ENCODE measurements at places on chromosomes 16 and 17. TPM values are rescaled to one million over a fixed set of nuclear protein-coding genes. Genes with fewer than 3 reads are reported as not detected.

DNA sequence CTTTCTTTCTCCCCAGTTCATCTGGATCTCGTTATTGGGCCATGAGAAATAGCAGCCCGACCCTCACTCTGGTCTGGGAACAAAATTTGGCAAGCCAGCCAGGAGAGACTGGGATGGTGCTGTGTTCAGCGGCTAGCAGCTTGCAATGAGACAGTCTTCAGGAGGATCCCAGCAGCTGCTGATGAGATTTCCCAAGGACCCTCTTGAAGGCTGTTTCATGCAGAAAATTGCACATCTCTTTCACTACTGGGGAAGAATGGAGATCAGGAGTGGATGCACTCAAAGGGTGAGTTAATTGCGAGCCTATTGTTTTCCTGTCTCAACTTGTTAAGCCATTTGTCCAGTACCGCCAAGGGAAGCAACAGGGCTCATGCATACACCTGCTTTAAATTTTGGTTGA lies 5.5 kb upstream of the COIL start:
- H3K27me3 ChIP-seq, result no peaks in the 10 kb centered on the region
- H3K27ac ChIP-seq, result no peak overlapping the region
- H3K4me1 ChIP-seq, result no peaks in the 10 kb centered on the region
- H3K36me3 ChIP-seq, result no peaks in the 10 kb centered on the region
- DNase-seq, result no peak

GRCh38 chr17:63258785-63259184 lies 187.3 kb downstream of the CYB561 start:
- no peak overlapping the region for H3K27ac ChIP-seq
- no peaks in the 10 kb centered on the region for H3K27me3 ChIP-seq
- H3K4me1 ChIP-seq, result no peaks in the 10 kb centered on the region
- no peak for DNase-seq
- H3K36me3 ChIP-seq, result peaks cover 4% of the 10 kb centered on the region
- no peak overlapping the region for H3K4me3 ChIP-seq

- no peak overlapping the region for H3K27ac ChIP-seq
- no peak for DNase-seq
- peaks cover 75% of the 10 kb centered on the region for H3K4me1 ChIP-seq
- H3K4me3 ChIP-seq, result peak overlapping the region; percentile 74
- peaks cover 28% of the 10 kb centered on the region for H3K27me3 ChIP-seq
These were observed 2.4 kb upstream of the ALOXE3 start for GRCh38 chr17:8120520-8121406.

GRCh38 chr17:1197781-1198490 lies 18.2 kb upstream of the ABR start:
- H3K27me3 ChIP-seq, result no peaks in the 10 kb centered on the region
- H3K4me1 ChIP-seq, result peaks cover 35% of the 10 kb centered on the region
- no peaks in the 10 kb centered on the region for H3K36me3 ChIP-seq
- peak overlapping the region; percentile 80 for H3K27ac ChIP-seq
- DNase-seq, result peak; percentile 88

GRCh38 chr17:60947100-60947499 lies 269.4 kb downstream of the BCAS3 start:
- H3K27me3 ChIP-seq, result no peaks in the 10 kb centered on the region
- no peaks in the 10 kb centered on the region for H3K36me3 ChIP-seq
- DNase-seq, result no peak
- H3K4me3 ChIP-seq, result no peak overlapping the region
- no peak overlapping the region for H3K27ac ChIP-seq

DNA sequence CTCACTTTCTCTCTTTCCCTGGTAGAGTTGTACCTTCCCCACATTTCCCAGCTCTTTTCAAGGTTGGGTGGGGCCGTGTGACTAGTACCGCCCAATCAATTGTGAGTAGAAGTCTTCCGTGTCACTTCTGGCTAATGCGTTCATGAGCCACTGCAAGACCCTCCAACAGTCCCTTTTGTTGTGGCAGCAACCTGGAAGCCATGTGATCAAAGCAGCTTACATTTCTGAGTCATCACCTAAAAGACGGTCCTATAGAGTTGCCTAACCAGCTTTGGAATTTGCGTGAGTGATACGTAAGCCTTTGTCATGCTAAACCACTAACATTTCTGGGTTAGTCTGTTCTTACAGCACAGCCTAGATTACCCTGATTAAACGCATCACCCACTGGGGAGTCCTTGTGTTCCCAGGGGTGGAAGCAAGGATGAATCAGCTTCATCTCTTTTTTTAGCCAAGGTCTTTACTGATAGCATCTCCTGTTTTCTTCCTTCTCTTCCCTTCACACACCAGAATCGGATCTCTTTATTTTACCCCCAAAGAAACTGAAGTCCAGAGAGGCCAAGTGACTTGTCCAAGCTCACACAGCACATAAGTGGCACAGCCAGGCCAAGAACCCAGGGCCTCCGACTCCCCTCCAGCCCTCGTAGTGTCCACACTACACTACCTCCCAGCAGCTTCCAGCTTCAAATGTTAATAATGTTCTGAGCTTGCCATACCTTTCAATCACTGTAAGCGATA lies 366.3 kb upstream of the XYLT1 start:
- H3K4me3 ChIP-seq, result no peak overlapping the region
- DNase-seq, result no peak
- H3K27me3 ChIP-seq, result no peaks in the 10 kb centered on the region
- H3K36me3 ChIP-seq, result no peaks in the 10 kb centered on the region
- H3K27ac ChIP-seq, result peak overlapping the region; percentile 75

DNA sequence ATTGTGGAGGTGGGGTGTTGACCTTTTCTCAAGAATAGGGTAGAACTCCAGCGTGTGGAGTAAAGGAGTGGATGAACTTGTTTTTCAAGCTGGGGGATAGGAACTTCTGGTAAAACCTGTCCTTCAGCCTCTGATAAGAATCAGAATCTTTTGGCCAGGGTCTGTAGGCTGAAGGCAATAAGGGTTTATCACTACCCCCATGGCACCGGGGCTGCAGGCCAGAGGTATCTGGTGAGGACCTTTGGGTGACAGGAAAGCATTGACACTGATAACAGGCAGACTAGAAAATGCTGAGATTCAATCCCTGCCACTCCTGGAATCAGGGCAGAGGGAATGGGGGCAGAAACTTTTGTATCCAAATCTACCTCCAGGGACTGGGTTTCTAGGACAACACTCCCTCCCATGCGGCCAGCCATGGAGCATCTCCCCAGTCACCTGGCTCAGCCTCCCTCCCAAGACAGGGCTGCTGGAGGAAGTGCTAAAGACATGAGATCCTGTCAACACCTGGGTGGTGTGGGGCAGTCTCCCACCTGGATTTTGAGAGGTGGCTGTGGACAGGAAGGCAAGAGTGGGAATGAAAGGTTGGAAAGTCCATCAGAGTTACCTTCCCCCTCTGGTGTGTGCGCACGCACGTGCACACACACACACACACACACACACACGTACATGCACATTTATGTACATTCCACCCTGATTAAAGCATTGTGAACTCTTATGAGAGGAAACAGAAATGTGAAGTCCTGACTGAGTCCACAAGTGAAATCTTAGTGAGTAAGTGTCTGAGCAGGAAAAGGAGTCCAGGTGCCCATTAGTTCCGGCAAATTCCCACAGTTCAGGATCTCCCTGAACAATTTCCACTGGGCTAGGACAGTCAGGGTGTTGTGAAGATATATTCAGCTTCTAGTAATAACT lies 53.1 kb upstream of the MARCHF10 start:
- H3K4me3 ChIP-seq, result no peak overlapping the region
- no peak for DNase-seq
- no peaks in the 10 kb centered on the region for H3K27me3 ChIP-seq

GRCh38 chr17:71791311-71791710 lies 329.5 kb upstream of the SOX9 start:
- no peak overlapping the region for H3K4me3 ChIP-seq
- no peak overlapping the region for H3K27ac ChIP-seq
- peaks cover 3% of the 10 kb centered on the region for H3K27me3 ChIP-seq
- no peak for DNase-seq
- H3K4me1 ChIP-seq, result no peaks in the 10 kb centered on the region
- no peaks in the 10 kb centered on the region for H3K36me3 ChIP-seq

- no peaks in the 10 kb centered on the region for H3K36me3 ChIP-seq
- H3K4me1 ChIP-seq, result peaks cover 14% of the 10 kb centered on the region
- H3K27me3 ChIP-seq, result peaks cover 4% of the 10 kb centered on the region
These were observed 113.1 kb downstream of the IRX3 start for GRCh38 chr16:54173490-54173889.

- peaks cover 14% of the 10 kb centered on the region for H3K4me1 ChIP-seq
- no peak for DNase-seq
- no peaks in the 10 kb centered on the region for H3K36me3 ChIP-seq
- peak overlapping the region; percentile 98 for H3K27ac ChIP-seq
- H3K27me3 ChIP-seq, result no peaks in the 10 kb centered on the region
These were observed 18.9 kb downstream of the GNGT2 start for GRCh38 chr17:49191409-49191916.

- H3K4me1 ChIP-seq, result no peaks in the 10 kb centered on the region
- no peak overlapping the region for H3K4me3 ChIP-seq
- DNase-seq, result no peak
- no peak overlapping the region for H3K27ac ChIP-seq
These were observed 4.8 kb downstream of the ABCA10 start for GRCh38 chr17:69223809-69224208.

DNA sequence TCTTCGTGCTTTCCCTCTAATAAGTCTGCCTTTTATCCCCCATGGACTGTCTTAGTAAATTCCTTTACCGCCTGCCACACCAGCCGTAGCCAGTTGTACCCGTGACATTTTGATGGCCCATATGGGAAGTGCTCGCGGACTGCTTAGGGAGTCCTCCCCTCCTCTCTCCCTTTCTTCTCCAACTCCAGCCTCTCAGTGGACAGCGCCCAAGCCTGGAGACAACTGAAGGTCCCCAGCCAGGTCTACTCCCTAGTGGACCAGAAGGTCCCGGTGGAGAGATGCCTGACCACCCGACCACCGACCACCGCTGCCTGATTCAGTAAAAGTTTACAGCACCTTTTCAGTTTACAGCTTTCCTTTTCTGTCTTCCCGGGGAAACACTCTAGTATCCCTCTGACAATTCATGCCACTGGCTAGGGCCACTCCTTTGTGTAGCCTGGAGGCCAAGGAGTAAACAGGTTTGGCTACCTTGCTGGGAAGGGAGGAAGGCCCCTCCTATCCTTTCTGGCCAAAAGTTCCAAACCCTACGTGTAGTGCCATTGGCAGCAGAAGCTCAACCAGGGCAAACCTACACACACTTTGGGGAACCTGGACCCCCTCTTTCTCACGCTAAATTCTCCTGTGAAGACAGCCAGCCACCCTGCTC lies 18.0 kb downstream of the CTRB2 start:
- no peak for DNase-seq
- no peak overlapping the region for H3K4me3 ChIP-seq
- H3K27me3 ChIP-seq, result peaks cover 3% of the 10 kb centered on the region

DNA sequence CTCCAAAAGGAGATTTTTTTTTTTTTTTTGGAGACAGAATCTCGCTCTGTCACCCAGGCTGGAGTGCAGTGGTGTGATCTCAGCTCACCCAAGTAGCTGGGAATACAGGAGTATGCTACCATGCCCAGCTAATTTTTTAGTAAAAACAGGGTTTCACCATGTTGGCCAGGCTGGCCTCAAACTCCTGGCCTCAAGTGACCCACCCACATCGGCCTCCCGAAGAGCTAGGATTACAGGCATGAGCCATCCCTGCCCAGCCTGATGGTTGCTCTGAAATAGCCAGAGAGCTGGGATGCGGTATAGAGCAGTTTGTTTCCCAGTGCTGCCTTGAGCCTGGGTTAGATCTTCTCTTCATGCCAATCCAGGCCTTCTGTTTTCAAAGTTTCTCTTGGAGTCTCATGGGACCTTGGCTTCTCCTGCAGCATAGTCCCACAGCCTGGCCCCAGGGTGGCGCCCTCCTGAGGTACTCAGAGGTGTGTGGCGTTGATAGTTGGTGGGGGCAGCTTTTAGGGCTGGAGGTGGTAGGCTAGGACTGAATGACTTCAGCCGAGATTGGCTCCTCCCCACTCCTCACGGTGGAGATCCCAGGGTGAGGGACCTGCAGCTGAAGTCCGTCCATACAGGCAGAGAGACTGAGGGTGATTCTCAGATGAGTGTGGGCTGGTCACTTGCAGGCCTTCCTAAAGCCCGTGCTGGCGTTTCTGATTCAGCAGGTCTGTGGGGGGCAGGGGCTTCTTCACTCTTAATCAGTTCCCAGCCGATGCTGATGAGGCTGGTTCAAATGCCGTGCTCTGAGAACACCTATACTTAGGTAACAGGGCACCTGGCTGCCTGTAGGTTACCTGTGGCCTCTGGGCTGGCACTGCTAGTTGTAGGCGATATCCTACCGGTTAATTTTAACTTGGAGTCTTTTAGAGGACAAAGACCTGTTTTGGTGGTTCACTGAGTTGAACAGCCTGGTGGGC lies 52.0 kb downstream of the TNFRSF13B start:
- H3K36me3 ChIP-seq, result no peaks in the 10 kb centered on the region
- no peak overlapping the region for H3K4me3 ChIP-seq
- no peaks in the 10 kb centered on the region for H3K4me1 ChIP-seq
- DNase-seq, result peak; percentile 65
- no peaks in the 10 kb centered on the region for H3K27me3 ChIP-seq

- no peak overlapping the region for H3K4me3 ChIP-seq
- no peaks in the 10 kb centered on the region for H3K4me1 ChIP-seq
- H3K36me3 ChIP-seq, result no peaks in the 10 kb centered on the region
- peaks cover 9% of the 10 kb centered on the region for H3K27me3 ChIP-seq
These were observed 58.8 kb upstream of the GRIN2A start for GRCh38 chr16:10240854-10241613.

- DNase-seq, result no peak
- peak overlapping the region; percentile 85 for H3K27ac ChIP-seq
- peaks cover 70% of the 10 kb centered on the region for H3K4me1 ChIP-seq
- H3K27me3 ChIP-seq, result no peaks in the 10 kb centered on the region
These were observed 9.7 kb upstream of the HOXB2 start for GRCh38 chr17:48554412-48555257.

DNA sequence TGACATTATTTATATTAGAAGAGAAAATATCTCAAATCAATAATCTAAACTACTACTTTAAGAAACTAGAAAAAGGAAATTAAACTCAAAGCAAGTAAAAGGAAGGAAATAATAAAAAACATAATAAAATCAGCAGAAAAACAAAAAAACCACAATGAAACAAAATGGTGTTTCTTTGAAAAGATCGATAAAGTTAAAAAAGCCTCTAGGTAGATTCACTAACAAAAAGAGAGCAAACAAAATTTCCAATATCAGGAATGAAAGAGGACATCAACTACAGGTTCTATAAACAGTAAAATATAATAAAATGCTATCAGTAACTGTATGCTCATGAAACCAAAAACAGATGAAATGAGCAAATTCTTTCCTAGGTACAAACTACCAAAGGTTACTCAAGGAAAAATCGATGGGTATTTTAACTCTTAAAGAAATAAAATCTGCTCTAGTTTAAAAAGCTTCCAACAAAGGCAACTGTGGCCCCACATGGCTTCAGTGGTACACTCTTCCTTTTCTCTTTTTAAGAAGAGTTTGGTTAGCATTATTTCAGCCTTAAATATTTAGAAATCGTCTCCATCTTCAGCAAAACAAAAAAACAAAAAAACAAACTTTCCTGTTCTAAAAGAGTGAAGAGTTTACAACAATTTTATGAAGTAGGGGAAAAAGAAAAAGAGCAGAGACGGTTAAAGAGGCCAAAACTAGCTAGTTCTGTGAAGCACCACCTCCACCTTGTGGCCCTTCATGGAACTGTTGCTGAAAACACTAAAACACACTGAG lies 102.2 kb downstream of the TRIM37 start:
- H3K27me3 ChIP-seq, result no peaks in the 10 kb centered on the region
- H3K4me3 ChIP-seq, result no peak overlapping the region
- DNase-seq, result peak; percentile 69
- peaks cover 26% of the 10 kb centered on the region for H3K36me3 ChIP-seq

TTYH2 gene
- total RNA-seq, result 5.7 TPM

C1QTNF1 gene
- total RNA-seq, result 38.1 TPM
